Cerebellar nuclear complex (tissue), 1 donor: ENCODE measurements at places on chromosomes 6 and 20.

- DNase-seq = no peak
Measured at GRCh38 chr6:13290335-13290734, 38.0 kb downstream of the TBC1D7 start.

- DNase-seq = no peak
Measured at GRCh38 chr6:37557645-37558114, 58.0 kb upstream of the CCDC167 start.

DNA sequence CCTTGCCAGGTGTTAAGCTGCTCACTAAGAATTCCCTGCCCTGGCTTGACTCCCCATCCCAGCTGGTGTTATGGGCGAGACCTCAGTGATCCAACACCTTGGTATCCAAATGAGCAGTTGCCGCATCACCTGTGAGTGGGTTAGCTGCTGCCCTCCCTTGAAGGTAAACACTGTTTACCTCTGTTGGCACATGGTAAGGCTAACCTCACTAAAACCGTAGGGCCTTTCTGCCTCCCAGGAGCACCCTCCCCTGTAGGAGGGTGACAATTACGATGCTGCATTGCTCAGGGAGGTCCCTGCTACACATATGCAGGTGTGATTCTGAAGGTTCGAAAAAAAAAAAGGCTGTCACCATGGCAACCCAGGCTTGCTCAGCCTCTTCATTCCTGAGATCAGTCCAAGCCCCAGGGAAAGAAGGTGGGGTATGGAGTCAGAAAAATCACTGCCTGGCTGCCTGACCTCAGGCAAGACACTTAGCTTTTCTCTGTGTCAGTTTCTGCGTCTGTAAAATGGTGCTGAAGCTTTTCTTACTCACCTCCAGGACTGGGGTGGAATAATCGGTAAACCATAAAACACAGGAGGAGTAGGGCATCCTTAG, 19.5 kb downstream of the PNPLA1 start:
- no peak for DNase-seq

- DNase-seq = no peak
Measured at GRCh38 chr6:108673153-108673552, 112.4 kb downstream of the FOXO3 start.

DNA sequence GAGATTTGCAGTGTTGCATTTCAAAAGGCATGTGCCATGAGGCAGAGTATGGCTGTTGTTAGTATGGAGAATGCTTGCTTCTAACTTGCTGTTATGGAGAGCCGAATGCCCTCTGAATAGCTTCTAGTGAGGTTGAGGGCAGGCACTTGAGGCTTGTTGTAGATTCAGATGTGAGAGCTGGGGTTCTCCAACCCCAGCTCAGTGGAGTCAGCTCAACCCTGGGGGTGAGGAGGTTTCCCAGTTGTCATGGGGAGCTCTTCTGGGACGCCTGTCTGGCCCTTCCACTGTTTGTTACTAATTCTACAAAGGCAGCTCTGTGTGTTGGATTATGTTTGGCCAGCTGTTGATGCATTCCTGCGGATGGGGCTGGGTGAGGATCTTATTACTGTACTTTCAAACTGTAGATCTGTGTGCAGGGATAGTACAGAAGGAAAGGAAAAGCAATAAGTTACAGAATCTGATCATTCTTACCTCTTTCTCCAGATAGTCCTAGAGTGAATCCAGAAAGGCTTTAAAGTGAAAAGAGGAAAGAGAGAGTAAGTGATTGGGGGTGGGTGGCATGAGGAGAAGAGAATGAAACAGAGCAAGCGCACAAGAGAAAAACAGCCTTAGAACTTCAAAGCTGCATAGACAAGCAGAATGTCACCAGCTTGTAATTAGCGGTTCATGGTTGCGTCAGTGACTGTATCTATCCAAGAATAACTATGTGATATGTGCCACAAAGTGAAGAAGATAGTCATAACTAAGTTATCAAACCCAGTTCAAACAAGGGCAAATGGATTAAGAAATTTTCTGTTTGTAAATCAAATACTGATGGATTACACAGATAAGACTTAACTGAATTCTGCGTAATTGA, 148.7 kb downstream of the PRL start:
- no peak for DNase-seq

GRCh38 chr6:116371120-116371917, 572 bp downstream of the DSE start:
- DNase-seq = no peak

DNA sequence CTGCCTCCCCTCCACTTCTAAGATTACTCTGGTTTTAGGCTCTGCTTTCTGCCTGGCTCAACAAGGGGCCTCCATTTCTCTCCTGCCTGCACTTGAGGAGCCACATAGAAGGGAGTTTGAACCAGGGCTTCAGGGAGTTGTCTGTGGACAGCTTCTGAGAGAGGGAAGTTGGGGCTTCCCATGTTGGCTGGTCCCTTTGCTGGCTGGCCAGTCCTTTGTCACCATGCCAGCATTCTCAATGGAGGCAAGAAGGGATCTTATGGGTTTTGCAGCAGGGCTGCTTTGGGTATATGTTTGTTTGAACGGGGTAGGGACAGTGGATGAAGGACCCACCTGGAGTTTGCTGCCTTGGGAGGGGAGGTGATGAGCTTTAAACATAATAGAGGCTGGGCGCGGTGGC, 124.9 kb downstream of the CARMIL1 start:
- no peak for DNase-seq
